Umbilical cord (tissue), 2 donors: ENCODE measurements at places on chromosomes 16 and 17. TPM values are rescaled to one million over a fixed set of nuclear protein-coding genes. Genes with fewer than 3 reads are reported as not detected.

- DNase-seq: no peak
Measured at GRCh38 chr17:78129351-78130089, 965 bp upstream of the TMC6 start.

DNA sequence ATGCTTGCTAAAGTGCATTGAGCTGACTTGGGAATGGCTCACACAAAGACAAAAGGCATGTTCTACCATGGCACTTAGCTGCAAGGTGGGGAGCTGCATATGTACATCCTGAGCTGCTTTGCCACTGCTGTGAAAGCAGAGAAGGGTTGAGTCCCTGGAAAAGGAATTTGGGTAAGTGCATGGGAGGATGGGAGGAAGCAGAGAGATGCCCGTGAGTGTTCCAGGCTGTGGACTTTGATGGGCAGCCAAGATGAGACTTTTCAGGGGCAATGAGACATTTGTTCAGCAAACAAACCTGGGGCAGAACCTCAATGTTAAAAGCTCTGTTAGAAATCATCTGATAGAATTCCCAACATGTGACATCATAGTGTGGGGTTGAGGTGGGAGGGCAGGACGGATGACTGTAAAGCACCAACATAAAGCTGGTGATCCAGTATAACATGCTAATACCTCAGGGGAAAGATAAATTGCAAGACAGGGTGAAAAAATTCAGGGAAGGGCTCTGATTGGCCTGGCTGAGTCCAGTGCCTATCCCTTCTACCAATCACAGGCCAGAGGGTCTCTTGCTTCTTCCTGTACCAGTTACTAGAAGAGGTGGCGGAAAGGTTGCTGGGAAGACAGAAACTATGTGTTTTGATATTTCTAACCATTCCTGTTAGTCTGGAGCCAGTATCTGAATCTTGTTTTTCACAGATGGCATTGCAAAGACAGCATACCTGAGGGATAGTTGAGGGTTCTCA is 163.2 kb downstream of the UTP18 start:
- DNase-seq: no peak

DNA sequence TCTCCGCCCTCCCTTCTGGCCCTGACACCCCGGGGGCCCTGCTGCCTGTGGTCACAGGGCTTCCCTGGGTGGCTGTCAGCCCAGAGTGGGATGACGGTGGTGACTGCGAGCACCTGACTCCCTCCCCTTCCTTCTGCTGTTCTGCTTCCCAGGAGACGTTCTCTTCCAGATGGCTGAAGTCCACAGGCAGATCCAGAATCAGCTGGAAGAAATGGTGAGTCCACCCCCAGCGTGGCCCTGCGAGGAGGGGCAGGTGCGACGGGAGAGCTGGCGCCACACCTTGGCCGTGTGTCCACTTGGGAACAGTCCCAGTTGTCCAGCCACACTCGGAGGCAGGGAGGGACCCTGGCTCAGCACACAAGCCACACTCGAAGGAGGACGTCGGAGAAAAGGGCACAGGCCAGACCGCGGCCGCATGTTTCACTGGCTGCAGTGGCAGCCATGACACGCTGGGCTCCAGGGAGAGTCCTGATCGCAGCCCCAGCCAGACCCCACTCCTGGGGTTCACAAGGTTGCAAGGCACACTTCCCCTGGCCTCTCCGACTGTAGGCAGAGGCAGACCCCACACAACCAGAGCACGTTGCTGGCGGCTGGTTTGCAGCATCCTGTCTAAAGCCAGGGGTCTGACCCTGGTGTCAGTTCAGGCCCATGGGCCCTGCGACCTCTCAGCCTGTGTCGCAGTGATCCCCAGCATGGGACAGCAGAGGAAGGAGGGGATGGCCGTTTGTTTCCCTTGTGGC is 49.9 kb downstream of the BAIAP2 start:
- DNase-seq: no peak

GRCh38 chr17:15744074-15744676 is 12.1 kb downstream of the TBC1D26 start:
- DNase-seq: no peak

- DNase-seq: no peak
Measured at GRCh38 chr17:8841844-8842243, 25.6 kb downstream of the PIK3R6 start.

GRCh38 chr16:64830653-64831052 is 291.2 kb downstream of the CDH11 start:
- no peak for DNase-seq

DNA sequence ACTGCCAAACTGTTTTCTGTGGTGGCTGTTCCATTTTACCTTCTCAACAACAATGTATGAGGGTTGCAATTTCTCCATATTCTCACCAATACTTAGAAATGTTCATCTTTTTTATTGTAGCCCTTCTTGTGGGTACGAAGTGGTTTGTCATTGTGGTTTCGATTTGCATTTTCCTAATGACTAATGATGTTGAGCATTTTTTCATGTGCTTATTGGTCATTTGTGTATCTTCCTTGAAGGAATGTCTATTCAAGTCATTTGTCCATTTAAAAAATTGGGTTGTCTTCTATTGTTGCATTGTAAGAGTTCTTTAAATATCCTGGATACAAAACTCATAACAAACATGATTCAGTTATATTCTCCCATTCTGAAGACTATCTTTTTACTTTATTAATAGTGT is 47.5 kb upstream of the CCL2 start:
- no peak for DNase-seq

- no peak for DNase-seq
Measured at GRCh38 chr16:19666477-19666876, 51.5 kb downstream of the KNOP1 start.

- no peak for DNase-seq
Measured at GRCh38 chr17:3585826-3586225, 23.4 kb downstream of the TRPV1 start.

DNA sequence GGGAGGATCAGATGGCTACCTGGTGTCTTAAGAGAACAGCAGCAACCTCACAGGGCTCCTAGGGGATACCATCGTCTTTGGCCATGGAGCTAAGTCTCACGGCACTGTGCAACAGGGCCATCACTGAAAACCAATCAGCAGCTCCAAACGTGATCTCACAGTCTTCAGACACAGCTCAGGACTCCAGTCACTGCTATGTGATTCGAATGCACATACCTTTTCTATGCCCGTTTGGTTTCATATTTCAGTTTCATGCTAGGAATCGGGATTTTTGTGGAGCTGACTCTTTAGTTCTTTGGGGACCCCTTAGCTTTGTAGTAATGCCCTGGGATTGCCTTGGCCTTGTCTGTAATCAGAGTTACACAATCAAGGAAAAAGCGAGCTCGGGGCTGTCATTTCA is 162.8 kb upstream of the CDH11 start:
- DNase-seq: peak; percentile 94

DNA sequence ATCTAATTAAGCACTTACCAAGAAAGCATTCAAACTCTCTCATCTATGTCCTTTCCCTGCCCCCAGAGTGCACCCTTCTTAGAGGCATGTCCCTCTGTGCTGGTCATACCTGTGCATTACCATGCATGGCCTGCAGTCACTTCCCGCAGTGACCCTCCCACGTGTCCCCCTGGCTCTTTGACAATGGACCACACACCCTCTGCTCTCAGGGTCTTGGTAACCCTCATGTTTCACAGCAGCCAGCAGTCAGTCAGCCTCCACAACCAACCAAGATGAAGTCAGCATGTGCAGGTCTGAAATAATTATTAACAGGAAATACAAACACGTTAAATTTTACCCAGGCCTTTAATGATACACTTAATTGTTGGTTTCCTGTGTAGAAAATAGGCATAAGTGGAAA is 10.1 kb downstream of the KRT33A start:
- no peak for DNase-seq

DNA sequence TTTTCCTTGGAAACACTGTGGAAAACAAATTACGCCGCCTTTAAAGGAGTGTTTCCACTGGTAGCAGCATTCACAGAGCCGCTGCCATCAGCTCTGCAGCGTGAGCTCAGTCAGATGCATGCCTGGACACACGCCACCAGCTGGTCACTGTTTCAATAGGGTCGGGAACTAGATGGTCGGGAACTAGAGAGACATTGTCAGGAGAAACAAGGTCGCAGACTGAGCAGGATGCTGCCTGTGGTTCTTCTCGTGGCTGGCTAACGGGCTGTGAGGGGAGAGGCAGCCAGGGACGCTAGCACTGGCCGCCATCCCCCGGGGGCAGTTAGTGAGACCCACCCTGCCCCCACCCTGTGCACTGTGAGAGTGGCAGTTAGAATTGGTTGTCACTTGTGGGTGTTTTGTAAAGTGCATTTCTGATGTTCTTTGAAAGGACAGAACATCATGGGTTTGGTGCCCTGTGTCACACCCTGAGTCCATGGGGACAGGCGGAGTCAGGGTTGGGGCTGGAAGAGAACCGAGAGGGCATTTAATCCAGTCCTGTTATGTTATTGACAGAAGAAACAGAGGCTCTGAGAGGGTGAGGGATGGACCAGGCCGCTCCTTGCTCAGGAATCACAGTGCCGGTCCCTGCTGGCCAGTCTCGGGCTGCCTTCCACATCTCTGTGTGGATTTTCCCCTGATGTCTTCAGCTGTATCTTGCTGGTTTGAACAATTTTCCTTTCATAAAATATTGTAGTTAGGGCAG is 86.3 kb downstream of the SPECC1 start:
- peak; percentile 64 for DNase-seq

- no peak for DNase-seq
Measured at GRCh38 chr16:78788276-78788675, 688.8 kb downstream of the WWOX start.

GRCh38 chr17:4605826-4606225 is 21.5 kb downstream of the SMTNL2 start:
- DNase-seq: no peak

DNA sequence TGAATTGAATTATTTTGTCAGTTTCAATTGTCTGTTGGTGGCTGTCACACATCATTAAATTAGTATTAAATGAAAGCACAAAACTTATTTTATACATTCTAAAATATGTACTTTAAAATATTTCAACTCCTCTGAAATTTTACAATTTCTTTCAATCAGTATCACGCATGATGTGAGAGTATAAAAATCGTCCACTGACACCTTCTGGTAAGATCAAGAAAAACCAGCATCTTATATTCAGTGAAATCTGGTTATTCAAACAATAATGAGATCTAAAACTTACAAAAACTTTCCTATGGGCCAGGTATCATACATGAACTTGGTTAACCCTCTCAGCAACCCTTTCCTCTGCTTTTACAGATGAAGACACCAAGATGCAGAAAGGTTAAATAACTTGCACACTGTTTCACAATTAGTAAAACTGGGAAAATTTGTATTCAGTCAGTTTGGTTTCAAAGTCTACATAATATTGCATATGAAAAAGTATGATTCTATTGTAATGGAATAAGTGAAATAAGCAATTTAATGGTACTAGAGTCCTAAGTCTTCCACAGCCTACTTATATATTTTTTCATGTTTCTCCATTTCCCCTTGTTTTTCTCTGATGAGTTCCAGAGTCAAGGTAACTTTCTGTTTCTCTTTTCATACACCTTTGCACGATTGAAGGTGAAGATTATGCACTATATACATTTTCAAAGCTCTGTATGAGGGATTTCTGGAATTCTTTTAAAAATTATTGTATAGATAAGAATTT is 58.7 kb downstream of the EFCAB5 start:
- no peak for DNase-seq

GRCh38 chr16:83258366-83258928 is 549.3 kb upstream of the HSBP1 start:
- DNase-seq: no peak

- DNase-seq: no peak
Measured at GRCh38 chr16:54879681-54880080, 51.0 kb upstream of the IRX5 start.

Gene SLFN12L
- 8.4 TPM for total RNA-seq

Gene SLC35G6
- total RNA-seq: 0.24 TPM
